ENCODE measurements at places on chromosomes 2 and 18.

- no peak for DNase-seq
These were observed 115.0 kb downstream of the ZBTB7C start for GRCh38 chr18:48293954-48294898.

DNA sequence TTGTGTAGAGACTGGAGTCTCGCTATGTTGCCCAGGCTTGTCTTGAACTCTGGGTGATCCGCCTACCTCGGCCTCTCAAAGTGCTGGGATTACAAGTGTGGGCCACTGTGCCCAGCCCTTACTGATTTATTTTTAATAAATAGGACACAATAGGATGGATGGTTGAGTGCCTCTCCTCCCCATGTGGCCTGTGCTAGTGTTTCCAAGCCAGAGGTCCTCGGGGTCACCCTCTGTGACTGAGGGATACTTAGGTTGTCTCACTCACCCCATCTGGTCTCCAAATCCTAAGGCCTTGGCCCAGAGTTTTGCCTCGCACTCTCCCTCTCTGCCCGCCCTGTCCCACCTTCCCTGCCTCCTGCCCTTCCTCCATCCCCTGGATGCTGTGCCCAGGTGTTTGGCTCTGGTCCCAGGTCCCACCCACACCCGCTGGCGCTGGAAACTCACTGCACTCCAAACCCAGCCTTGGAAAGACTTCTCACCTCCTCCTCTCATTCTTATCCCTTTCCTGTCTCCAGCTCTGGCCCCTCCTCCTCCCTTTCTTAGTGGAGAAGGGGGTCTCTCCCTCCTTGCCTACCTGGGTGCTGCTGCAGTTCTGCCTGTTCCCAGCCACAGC, 4.7 kb upstream of the ECEL1 start:
- DNase-seq, result no peak

DNA sequence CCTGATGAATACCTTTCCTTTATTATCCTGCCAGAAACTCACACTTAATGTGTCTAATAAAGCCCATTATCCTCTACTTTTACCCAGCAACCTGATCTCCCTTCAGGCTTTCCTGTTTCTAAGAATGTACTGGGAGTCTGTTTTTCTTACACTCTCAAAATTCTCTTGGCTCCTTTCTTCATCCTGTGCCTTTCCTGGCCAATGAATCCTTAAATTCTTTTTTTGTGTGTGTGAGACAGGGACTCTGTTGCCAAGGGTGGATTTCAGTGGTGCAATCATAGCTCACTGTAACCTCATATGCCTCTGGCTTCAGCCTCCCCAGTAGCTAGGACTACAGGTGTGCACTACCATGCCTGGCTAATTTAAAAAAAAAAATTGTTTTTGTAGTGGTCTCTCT, 72.7 kb downstream of the MAP2 start:
- DNase-seq, result peak; percentile 69

GRCh38 chr2:40120957-40121356, 330.9 kb downstream of the SLC8A1 start:
- DNase-seq, result no peak

GRCh38 chr2:200199005-200199404, 107.5 kb upstream of the SPATS2L start:
- DNase-seq, result no peak

DNA sequence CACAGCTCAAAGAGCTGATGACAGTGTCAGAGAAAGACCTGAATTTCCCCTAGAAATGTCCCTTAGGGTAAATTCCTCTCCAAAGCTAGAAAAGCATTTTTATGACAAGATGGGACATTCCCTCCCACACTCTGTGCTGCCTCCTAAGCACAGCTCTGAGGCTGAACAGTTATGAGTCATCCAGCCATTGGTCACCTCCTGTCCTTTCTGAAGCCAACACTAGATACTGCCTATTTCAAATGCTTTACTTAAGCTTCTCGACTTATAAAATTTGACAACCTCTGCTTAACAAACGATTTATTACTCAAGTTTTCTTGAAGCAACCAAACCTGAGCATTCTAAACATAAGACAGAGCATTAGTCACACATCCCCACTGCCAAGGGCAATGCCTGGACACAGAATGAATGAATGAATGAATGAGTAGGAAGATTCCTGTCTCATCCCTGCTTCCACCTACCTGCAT, 35.4 kb downstream of the B4GALT6 start:
- no peak for DNase-seq

- no peak for DNase-seq
These were observed 911.4 kb upstream of the ZEB2 start for GRCh38 chr2:145431181-145431951.

GRCh38 chr2:236545814-236546480, 23.7 kb upstream of the ACKR3 start:
- DNase-seq, result no peak

DNA sequence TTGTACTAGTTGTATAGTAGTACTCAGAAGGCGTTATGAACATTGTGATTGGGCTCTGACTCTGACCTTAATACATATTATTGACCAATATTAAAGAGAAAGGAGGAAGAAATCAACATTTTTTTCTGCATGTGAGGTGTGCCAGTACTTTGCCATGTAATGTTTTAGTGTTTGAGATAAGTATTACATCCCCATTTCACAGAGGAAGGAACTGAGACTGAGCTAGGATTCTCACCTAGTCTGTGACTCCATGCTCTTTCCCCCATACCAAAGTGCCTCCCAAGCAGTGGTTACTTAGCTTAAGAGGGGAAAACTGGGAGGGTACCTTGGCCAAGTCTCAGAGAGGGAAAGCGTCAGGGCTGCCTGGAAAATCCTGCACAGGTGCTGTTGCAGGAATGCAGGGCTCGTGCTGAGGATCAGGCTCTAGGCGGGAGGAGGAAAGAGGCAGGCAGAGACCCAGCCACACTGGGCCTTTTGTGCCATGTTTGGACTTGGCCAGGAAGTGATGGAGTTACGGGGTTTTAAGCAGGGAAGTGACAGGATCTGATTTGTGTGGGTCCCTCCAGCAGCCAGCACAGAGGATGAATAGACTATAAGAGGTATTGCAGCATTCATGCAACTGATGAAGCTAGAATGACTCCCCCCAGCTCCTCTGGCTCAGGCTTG, 1.7 kb downstream of the PNKD start:
- DNase-seq, result no peak

- no peak for DNase-seq
These were observed 20.1 kb downstream of the CTDP1 start for GRCh38 chr18:79699653-79700052.

DNA sequence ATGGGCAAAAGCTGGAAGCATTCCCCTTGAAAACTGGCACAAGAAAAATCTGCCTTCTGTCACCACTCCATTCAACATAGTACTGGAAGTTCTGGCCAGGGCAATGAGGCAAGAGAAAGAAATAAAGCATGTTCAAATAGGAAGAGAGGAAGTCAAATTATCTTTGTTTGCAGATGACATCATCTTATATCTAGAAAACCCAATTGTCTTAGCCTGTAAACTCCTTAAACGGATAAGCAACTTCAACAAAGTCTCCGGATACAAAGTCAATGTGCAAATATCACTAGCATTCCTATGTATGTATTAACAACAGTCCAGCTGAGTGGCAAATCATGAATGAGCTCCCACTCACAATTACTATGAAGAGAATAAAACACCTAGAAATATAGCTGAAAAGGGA, 1579.3 kb downstream of the SUCLG1 start:
- no peak for DNase-seq

DNA sequence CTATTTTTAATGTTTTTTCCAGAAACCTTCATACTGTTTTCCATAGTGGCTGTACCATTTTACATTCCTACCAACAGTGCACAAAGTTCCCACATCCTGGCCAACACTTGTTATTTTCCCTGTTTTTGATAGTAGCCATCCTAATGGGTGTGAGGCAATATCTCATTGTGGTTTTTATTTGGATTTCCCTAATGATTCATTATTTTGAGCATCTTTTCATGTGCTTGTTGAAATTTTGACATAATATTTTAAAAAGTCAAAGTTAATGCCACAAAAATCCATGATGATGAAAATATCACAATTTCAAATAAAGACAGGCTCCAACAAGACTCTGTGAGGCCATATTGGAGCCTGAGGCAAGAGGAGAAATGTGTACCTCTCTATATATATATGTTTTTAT, 50.2 kb downstream of the VWA3B start:
- peak; percentile 7 for DNase-seq

DNA sequence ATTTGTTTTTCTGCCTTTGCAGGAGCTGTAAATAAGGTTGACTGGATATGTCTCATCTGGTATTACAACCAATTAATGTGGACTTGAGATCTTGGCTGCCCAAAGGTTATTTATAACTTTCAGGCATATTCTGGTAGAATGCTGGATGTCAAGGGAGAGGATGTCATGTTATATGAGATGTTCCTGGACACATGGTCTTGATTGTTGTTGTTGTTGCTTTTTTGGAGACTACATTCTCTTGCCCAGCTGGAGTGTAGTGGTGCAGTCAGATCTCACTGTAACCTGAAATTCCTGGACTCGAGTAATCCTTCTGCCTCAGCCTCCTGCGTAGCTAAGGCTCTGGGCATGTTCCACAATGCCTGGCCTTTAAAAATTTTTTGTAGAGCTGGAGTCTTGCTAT, 83.3 kb downstream of the LCLAT1 start:
- no peak for DNase-seq

DNA sequence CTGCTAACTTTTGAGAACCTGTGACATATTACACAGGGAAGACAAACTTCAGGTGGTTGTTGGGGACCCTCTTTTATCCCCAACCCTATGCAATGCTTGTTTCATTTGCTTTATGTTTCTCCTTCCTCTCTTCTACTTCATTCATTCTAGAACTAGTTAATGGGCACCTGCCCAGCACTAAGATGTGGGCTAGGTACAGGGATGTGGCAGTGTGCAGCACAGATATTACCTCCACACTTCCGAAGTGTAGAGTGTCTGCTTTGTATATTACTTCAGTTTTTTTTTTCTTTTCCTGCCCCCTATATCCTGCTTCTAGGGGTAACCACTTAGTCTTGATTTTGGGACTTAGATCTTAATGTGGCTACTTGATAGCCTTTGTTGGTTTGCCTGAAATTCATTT, 35.1 kb downstream of the CD28 start:
- DNase-seq, result no peak

- DNase-seq, result no peak
These were observed 39.4 kb downstream of the PXDN start for GRCh38 chr2:1704631-1705556.

GRCh38 chr2:58764338-58765104, 523.4 kb upstream of the FANCL start:
- no peak for DNase-seq

- no peak for DNase-seq
These were observed 247.9 kb upstream of the NT5C1B start for GRCh38 chr2:18837240-18837639.

- DNase-seq, result peak; percentile 59
These were observed at the start of gene TCF4 for GRCh38 chr18:55588111-55588869. TSS of gene TCF4 (minus strand) at chr18:55588192. CDS start at chr18:55587116, 1,076 bp downstream.

- DNase-seq, result no peak
These were observed 201.2 kb downstream of the MYCN start for GRCh38 chr2:16141641-16141921.

- no peak for DNase-seq
These were observed 149.3 kb downstream of the TTC32 start for GRCh38 chr2:19752500-19752899.

- no peak for DNase-seq
These were observed 779 bp downstream of the DGKD start for GRCh38 chr2:233354971-233355574.

DNA sequence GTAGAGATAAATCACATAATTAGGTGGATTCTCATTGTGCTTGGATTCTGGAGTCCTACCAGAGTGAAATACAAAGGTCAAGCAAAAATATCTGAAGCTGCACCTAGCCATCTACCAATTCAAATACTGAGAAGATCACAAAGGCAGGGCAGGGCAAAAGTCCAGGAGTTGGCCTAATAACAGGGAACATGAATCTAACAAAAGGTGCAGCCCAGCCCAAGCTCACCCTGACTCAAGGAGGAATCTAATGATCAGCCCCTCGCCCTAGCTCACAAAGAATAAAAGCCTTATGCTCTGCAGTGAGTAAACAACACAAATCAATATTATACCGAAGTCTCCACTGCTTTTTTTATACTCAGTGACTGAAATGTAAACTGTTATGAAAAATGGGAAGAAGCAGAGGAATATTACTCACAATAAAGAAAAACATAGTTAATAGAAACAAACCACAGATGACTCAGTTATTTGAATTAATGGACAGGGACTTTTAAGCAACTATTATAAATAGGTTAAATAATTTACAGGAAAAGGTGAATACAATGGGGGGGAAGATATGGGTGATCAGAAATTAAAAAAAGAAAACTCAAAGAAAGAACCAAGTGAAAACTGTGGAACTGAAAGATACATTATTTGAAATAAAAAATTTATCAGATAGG, 49.5 kb downstream of the ANTXR1 start:
- peak; percentile 3 for DNase-seq

DNA sequence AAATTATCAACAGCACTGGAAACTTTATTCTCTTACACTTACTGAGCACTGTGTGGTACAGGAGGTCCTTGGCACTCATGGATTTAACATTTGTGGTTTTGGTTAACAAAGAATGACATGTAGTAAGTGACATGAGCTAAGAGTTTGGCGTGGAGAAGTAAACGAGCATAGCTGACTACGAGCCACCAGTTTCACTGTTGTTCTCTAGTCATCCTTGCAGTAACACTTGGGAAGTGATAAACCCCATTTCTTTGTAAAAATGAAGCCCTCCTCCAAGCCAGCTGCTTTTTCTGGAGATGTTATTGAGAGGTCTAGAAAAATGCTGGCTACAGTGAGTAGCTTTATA, 32.7 kb downstream of the QPCT start:
- no peak for DNase-seq

DNA sequence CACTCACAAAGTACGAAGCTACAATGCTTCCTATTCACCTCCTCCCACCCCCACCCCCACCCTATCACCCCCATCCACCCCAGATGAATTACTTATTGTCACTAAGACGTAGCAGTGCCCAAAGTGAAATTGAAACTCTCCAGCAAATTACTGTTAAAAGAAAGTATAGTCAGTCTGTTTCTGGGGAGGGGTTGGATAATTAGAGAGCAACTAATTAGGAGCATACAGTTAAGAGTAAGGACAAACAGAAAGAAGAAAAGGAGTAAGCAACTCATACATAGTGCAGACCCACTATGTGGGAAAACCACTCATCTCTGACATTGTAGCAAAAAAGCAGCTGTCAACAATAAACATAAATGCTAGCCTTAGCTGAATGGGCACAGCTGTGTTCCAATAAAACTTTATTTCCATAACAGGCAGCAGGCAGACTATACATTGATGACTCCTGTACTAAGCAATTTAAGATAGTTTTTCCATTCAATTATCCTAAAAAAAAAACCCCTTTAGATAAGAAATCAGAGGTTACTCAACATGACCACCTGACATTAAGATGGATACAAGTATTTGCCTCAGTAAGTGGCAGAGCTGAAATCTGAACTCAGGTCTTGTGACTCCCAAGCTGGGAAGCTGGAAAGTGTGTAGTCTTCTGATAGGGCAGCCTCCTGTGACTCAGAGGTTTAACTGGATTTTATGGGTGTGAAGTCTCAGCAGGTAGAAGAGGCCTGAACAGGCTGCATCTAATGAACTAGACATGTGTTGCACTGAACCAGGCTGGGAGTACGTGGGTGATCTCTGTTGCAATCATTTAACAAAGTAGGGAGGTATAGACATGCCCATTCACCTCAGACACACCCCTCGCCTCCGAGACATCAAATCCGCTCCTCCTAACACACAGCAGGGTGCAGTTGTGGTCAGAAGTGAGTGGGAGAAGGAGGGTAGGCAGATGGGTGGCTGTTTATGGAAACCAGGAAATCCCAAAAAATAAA, 171.8 kb upstream of the KLF7 start:
- peak; percentile 30 for DNase-seq

GRCh38 chr18:79877163-79878091, 74.0 kb downstream of the SLC66A2 start:
- DNase-seq, result no peak

All from dermis microvascular lymphatic vessel endothelial cell (primary cell).